ENCODE measurements at places on chromosomes 2 and 18. TPM values are rescaled to one million over a fixed set of nuclear protein-coding genes. Genes with fewer than 3 reads are reported as not detected.

Gene SUPT7L
- polyA plus RNA-seq, result 90.4 TPM

Gene C2orf78
- polyA plus RNA-seq, result not detected

Gene SOX11
- polyA plus RNA-seq, result 135 TPM

Gene DOK6
- polyA plus RNA-seq, result 7.4 TPM

Gene LRRFIP1
- 96.3 TPM for polyA plus RNA-seq

Gene KCMF1
- 43.3 TPM for polyA plus RNA-seq

Gene XDH
- polyA plus RNA-seq, result 0.36 TPM

Data from neural cell (in vitro differentiated cells).